ENCODE measurements at places on chromosomes 6 and 20. TPM values are rescaled to one million over a fixed set of nuclear protein-coding genes. Genes with fewer than 3 reads are reported as not detected.

GRCh38 chr6:43771858-43772680 is 2.1 kb downstream of the VEGFA start:
- H3K36me3 ChIP-seq, result peaks cover 4% of the 10 kb centered on the region
- peaks cover 5% of the 10 kb centered on the region for H3K27me3 ChIP-seq
- peak; percentile 12 for DNase-seq
- peak overlapping the region; percentile 36 for H3K4me3 ChIP-seq
- H3K4me1 ChIP-seq, result peaks cover 17% of the 10 kb centered on the region

DNA sequence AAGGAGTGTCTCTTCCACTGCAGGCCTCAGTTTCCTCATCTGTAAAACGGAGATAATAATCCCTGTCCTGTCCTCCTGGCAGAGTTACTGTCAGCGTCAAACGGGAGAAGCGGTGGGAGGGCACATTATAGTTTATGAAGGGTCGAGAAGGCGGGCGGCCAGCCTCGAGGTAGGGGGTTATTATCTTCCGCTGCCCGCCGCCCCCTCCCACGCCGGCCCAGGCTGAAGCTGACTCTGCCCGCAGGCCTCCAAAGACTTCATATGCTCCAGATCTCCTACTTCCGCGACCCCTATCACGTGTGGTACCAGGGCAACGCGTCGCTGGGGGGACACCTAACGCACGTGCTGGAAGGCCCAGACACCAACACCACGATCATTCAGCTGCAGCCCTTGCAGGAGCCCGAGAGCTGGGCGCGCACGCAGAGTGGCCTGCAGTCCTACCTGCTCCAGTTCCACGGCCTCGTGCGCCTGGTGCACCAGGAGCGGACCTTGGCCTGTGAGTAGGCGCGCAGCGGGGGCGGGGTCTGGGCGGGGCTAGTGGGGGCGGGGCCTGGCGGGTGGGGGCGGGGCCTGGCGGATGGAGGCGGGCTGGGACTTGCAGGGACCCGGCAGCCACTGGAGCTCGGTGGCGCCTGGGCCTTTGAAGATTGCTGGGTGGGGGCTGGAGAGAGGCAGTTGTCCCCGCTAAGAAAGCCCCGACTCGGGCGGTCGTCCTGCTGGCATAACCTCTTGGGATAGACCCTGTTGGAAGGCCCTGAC is 2.8 kb downstream of the PROCR start:
- no peak overlapping the region for H3K4me3 ChIP-seq
- DNase-seq, result no peak
- no peaks in the 10 kb centered on the region for H3K36me3 ChIP-seq
- no peaks in the 10 kb centered on the region for H3K27me3 ChIP-seq
- peaks cover 9% of the 10 kb centered on the region for H3K4me1 ChIP-seq

- H3K4me3 ChIP-seq, result no peak overlapping the region
- H3K27me3 ChIP-seq, result no peaks in the 10 kb centered on the region
- DNase-seq, result no peak
Measured at GRCh38 chr20:51469046-51469445, 73.5 kb downstream of the NFATC2 start.

- H3K27me3 ChIP-seq, result no peaks in the 10 kb centered on the region
- H3K27ac ChIP-seq, result no peak overlapping the region
- DNase-seq, result no peak
- H3K4me3 ChIP-seq, result no peak overlapping the region
Measured at GRCh38 chr20:51444467-51444866, 98.1 kb downstream of the NFATC2 start.

DNA sequence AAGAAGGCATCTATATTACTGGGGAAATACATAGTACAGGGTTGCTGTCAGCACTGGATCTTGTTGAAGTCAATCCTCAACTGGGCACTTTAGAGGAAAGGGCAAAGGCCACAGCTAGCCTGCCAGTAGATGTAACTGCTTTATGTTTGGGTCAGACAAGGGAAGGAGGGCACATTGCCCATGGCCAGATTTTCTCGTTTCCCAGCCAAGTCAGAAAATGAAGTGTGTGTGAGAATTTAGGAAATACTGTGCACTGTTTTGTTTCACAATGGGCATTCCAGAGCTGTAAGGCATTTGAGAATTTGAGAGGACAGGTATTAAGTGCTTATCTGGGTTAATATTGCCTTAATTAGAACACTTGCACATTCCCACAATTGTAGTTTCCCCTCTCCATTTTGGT is 183.9 kb upstream of the MCHR2 start:
- no peak overlapping the region for H3K27ac ChIP-seq
- no peaks in the 10 kb centered on the region for H3K4me1 ChIP-seq
- no peaks in the 10 kb centered on the region for H3K27me3 ChIP-seq
- no peak overlapping the region for H3K4me3 ChIP-seq

Gene EYA4
- total RNA-seq, result not detected

Gene TDRD6
- not detected for total RNA-seq
